Peyer's patch (tissue), 4 donors: ENCODE measurements at places on chromosomes 4 and X. TPM values are rescaled to one million over a fixed set of nuclear protein-coding genes. Genes with fewer than 3 reads are reported as not detected.

- no peaks in the 10 kb centered on the region for H3K4me1 ChIP-seq
- peak overlapping the region; percentile 66 for H3K4me3 ChIP-seq
- no peaks in the 10 kb centered on the region for H3K27me3 ChIP-seq
- H3K27ac ChIP-seq = peak overlapping the region; percentile 99
Measured at GRCh38 chrX:154398668-154399526, 720 bp downstream of the RPL10 start.

The GPRASP2 gene
- total RNA-seq = 1.9 TPM

GRCh38 chr4:154332681-154333421 is 158.7 kb downstream of the DCHS2 start:
- H3K4me3 ChIP-seq = peak overlapping the region; percentile 25
- DNase-seq = peak; percentile 74
- no peaks in the 10 kb centered on the region for H3K36me3 ChIP-seq
- H3K4me1 ChIP-seq = no peaks in the 10 kb centered on the region

The FUNDC1 gene
- total RNA-seq = 3.9 TPM

The MAGEB6 gene
- total RNA-seq = not detected

The DCAF8L2 gene
- not detected for total RNA-seq

GRCh38 chr4:3720466-3720865 is 45.7 kb upstream of the ADRA2C start:
- no peak for DNase-seq
- no peaks in the 10 kb centered on the region for H3K27me3 ChIP-seq
- H3K36me3 ChIP-seq = no peaks in the 10 kb centered on the region
- H3K4me1 ChIP-seq = no peaks in the 10 kb centered on the region

DNA sequence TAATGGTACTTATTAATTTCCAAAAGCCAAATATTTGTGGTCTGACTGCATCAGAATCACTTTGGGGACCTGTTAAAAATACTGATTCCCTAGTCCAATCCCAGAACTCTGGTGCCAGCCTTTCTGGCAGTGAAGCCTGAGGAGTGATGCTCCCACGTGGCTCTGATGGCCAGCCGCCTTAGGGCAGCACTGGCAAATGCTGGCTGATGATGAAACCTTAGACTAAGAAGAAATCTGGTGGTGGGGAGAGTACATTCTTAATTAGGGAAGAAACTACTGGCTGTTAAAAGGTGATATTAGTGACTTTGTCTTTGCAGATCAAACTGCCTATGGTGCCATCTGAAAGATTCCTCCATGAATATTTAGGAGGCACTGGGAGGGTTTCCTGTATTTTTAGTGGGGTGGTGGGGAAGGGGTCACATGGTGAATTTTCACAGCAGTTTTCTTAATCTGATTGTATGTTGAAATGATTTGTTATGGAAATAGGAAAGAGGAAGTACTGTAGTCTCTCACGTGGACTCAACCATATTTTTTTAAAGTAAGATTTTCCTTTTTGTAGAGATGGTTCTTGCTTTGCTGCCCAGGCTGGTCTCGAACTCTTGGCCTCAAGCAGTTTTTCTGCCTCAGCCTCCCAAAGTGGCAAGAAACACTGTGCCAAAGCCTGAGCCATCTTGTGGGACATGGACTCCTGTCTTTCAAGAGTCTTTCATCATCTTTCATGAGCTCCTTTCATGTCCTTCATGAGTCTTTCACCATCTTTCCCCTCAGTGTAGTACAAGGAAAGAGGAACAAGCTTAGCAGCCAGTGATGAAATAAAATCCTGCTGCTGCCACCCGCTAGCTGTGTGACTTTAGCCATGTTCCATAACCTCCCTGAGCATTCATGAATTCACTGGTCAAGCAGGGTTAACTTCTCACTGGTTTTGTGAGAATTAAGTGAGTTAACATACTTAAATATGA is 90.8 kb downstream of the ZNF330 start:
- DNase-seq = no peak
- no peak overlapping the region for H3K4me3 ChIP-seq
- no peaks in the 10 kb centered on the region for H3K27me3 ChIP-seq

- H3K27ac ChIP-seq = no peak overlapping the region
- H3K4me3 ChIP-seq = no peak overlapping the region
- DNase-seq = no peak
- no peaks in the 10 kb centered on the region for H3K27me3 ChIP-seq
- no peaks in the 10 kb centered on the region for H3K4me1 ChIP-seq
- H3K36me3 ChIP-seq = no peaks in the 10 kb centered on the region
Measured at GRCh38 chr4:189809839-189810238, 130.8 kb upstream of the FRG1 start.

- H3K27ac ChIP-seq = peak overlapping the region; percentile 97
- H3K4me1 ChIP-seq = no peaks in the 10 kb centered on the region
- DNase-seq = peak; percentile 86
- no peaks in the 10 kb centered on the region for H3K36me3 ChIP-seq
- H3K4me3 ChIP-seq = peak overlapping the region; percentile 75
Measured at GRCh38 chr4:75724867-75725724, 719 bp downstream of the USO1 start.

DNA sequence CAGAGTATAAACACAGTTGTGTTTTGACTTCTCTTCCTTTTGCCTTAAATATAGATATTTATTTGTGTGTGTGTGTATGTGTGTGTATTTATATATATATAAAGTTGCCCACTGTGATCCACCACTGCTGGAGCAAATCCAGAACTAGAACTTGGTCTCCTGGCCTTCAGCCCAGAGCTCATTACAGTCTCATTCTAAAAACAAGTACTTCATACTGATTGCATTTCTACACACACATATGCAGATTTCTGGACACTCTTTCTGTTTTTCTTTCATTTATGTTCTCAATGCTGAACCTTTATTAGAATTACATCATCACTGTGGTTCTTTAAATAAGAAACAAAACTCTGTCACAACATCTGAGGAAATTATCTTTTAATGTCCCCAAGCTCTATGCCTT is 381 bp downstream of the TXK start:
- H3K36me3 ChIP-seq = no peaks in the 10 kb centered on the region
- H3K4me3 ChIP-seq = peak overlapping the region; percentile 11
- no peak for DNase-seq
- H3K4me1 ChIP-seq = no peaks in the 10 kb centered on the region
- peak overlapping the region; percentile 27 for H3K27ac ChIP-seq

DNA sequence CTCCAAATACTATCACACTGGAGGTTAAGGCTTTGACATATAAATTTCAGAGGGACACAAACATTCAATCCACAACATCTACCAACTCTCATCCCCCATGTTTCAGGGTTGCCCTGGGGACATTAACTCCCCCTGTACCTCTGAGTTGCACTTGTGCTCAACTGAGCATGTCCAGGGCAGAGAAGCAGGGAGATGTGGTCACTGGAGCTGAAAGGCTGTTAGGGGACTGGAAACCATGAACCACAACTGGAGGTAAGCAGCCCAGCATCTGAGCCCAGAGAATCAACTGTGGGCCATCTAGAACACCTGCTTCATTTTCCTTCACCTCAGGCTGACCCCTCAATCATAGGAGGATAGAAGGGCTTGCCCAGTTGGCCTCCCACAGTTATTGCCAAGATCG is 641.1 kb downstream of the MID1IP1 start:
- no peak for DNase-seq
- no peaks in the 10 kb centered on the region for H3K4me1 ChIP-seq
- H3K4me3 ChIP-seq = no peak overlapping the region
- no peak overlapping the region for H3K27ac ChIP-seq
- H3K36me3 ChIP-seq = no peaks in the 10 kb centered on the region

DNA sequence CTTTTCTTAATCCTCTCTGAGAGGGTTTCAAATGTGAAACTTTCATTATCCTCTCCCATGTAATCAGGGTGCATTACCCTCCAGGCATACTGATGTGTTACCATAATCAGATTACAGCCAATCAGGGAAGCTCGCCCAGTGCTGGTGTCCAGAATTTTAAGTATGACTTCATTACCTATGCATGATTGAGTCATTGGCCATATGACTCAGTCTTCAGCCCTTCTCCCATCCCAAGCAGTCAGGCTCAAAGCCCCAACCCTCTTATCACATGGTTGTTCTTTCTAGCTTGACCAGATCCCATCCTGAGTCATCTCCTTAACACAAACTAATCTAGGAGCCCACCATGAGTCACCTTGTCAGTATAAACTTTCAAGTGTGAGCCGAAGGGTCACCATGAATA is 1668.1 kb upstream of the AGA start:
- no peaks in the 10 kb centered on the region for H3K36me3 ChIP-seq
- no peak overlapping the region for H3K27ac ChIP-seq
- no peaks in the 10 kb centered on the region for H3K4me1 ChIP-seq

DNA sequence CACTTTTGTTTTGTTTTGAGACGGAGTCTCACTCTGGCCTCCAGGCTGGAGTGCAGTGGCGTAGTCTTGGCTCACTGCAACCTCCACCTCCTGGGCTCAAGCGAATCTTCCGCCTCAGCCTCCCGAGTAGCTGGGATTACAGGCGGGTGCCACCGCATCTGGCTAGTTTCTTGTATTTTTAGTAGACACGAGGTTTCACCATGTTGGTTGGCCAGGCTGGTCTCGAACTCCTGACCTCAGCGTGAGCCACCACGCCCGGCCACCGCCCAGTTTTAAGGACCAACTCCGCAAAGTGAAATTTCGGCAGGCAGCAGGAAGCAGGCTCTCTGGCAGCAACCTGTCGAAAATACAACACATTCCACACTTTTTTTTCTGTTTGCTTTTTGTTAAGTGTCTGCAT is 13.4 kb downstream of the DHRSX start:
- no peak overlapping the region for H3K4me3 ChIP-seq
- no peaks in the 10 kb centered on the region for H3K27me3 ChIP-seq
- no peak for DNase-seq
- H3K36me3 ChIP-seq = no peaks in the 10 kb centered on the region

The CASP3 gene
- total RNA-seq = 49.0 TPM

The UGT2B15 gene
- total RNA-seq = 24.0 TPM

DNA sequence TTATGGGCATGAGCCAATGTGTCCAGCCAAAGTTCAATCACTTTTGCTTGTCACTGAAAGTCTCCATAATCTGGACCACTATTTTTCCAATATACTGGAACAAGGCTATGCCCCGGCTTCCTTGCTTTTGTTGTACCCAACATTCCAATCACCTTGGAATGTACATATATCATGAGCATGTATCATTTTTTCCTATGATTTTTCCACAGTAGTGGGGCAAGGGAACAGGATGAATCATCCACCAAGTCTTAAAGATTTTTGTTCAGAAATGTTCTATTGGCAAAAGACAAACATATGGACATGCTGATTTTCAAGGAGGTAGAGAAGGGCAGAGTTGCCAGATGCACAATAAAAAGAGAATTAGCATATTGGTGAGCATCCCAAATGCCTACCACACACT is 548.1 kb upstream of the INTU start:
- no peaks in the 10 kb centered on the region for H3K4me1 ChIP-seq
- no peak overlapping the region for H3K4me3 ChIP-seq
- H3K27me3 ChIP-seq = no peaks in the 10 kb centered on the region

The REELD1 gene
- not detected for total RNA-seq

GRCh38 chrX:48578661-48579128 is 4.4 kb downstream of the RBM3 start:
- no peak overlapping the region for H3K4me3 ChIP-seq
- no peaks in the 10 kb centered on the region for H3K4me1 ChIP-seq
- no peak overlapping the region for H3K27ac ChIP-seq
- no peaks in the 10 kb centered on the region for H3K27me3 ChIP-seq

GRCh38 chr4:140673729-140674128 is 82.5 kb downstream of the TBC1D9 start:
- H3K36me3 ChIP-seq = no peaks in the 10 kb centered on the region
- no peak overlapping the region for H3K27ac ChIP-seq
- no peak overlapping the region for H3K4me3 ChIP-seq
- no peaks in the 10 kb centered on the region for H3K27me3 ChIP-seq
- no peaks in the 10 kb centered on the region for H3K4me1 ChIP-seq

The CCDC120 gene
- total RNA-seq = 39.1 TPM

The CSAG3 gene
- not detected for total RNA-seq

DNA sequence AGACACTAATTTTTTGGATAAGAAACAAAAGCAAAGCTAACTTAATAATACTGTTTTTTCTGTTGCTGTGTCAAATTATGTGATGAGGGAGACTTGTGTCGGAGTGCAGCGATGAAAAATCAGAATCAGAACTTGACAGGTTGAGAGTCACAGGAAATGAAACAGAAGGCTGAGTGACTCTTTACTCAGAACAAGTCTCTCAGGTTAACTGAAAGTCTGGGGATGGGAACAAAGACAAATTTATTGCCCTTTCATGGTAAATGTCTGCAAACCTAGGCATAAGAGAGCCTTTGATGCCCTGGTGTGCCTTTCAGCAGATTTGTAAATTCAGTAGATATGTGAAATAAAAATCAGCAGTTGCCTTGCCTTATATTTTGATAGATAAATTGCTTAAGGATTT is 96.0 kb downstream of the ADGRL3 start:
- H3K4me3 ChIP-seq = no peak overlapping the region
- no peak overlapping the region for H3K27ac ChIP-seq
- no peaks in the 10 kb centered on the region for H3K36me3 ChIP-seq
- DNase-seq = no peak
- H3K27me3 ChIP-seq = no peaks in the 10 kb centered on the region
- H3K4me1 ChIP-seq = no peaks in the 10 kb centered on the region

The LNX1 gene
- 55.3 TPM for total RNA-seq

DNA sequence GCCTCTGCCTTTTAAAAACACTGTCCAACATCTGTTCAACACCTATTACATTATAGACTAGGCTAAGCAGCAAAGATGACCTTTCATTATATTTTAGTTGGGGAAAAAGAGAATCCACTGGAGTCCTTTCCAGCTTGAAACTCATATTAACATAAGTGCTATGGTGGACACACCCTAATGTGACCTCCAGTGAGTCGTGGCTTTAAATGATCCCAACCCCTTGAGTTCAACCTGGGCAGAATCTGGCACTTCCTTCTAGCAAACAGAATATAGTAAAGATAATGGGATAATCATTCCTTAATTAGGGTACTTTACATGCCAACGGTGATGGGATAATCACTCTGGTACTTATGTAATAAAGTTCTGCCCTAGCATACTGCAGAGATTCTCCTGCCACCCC is 162.6 kb downstream of the MAB21L2 start:
- no peaks in the 10 kb centered on the region for H3K4me1 ChIP-seq
- no peak overlapping the region for H3K27ac ChIP-seq
- H3K27me3 ChIP-seq = no peaks in the 10 kb centered on the region
- DNase-seq = no peak
- H3K36me3 ChIP-seq = no peaks in the 10 kb centered on the region
- H3K4me3 ChIP-seq = no peak overlapping the region

DNA sequence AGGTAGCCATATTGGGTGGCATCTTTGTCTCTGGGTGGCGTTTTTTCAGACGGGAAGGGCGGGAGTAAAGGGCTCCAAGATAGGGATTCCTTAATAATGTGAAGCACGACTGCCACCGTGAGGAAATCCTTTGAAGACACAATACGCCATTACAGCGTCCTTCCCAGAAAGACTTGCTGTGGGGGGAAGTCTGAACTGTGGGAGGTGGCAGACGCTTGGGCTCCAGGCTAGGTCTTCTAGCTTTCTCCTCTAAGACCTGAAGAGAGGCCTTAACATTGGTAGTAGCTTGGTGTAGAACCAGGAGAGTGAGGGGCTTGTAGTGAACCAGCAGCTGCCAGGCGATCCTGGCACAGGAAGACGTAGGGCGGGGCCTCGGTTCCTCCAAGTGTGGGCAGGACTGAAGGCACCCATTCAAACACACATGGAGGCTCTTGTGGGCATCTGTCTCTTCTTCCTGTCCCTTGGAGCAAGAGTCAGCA is 197.3 kb downstream of the OR13H1 start:
- H3K36me3 ChIP-seq = no peaks in the 10 kb centered on the region
- no peak overlapping the region for H3K4me3 ChIP-seq
- no peaks in the 10 kb centered on the region for H3K4me1 ChIP-seq
- DNase-seq = peak; percentile 80
- no peak overlapping the region for H3K27ac ChIP-seq

The SMIM10L2A gene
- 1.2 TPM for total RNA-seq

The INTU gene
- total RNA-seq = 2.3 TPM
